ENCODE measurements at places on chromosomes 6 and 20.
A peak's percentile ranks its signal among the peaks of the same experiment; 100 is the strongest.

- no peak for DNase-seq
Observed at GRCh38 chr6:51616243-51616642, 471.2 kb downstream of the PKHD1 start.

- no peak for DNase-seq
Observed at GRCh38 chr20:19129976-19130612, 82.3 kb upstream of the SLC24A3 start.

- no peak for DNase-seq
Observed at GRCh38 chr6:131136021-131136786, 937 bp downstream of the AKAP7 start.

DNA sequence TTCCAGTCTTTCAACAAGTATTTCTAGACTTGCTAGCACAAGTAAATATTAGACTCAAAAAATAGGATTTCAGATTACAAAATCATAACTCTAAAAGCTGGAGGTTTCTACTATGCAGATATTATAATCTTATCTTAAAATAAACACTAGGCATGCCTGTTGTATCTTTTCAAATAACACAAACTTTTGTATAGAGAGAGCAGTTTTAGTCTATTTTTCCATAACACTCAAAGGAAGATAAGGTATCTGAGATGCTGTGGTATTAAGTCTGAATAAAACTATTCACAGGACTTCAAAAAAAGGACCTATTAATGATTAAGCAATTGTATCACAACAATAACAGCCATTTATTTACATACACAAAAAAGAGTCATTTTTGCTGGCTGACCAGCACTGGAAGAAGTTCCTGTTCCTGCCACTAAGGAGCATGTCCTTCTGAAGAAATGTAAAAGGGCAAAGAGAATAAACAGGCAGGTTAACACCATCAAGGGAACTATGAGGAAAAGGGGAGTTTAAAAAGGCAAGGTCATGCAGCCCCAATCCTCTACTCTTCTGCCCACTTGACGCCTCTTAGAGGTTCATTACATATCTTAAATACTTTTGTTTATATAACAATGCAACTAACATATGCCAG is 39.4 kb downstream of the REPS1 start:
- no peak for DNase-seq

- no peak for DNase-seq
Observed at GRCh38 chr6:109241199-109241598, 141.1 kb downstream of the CD164 start.

DNA sequence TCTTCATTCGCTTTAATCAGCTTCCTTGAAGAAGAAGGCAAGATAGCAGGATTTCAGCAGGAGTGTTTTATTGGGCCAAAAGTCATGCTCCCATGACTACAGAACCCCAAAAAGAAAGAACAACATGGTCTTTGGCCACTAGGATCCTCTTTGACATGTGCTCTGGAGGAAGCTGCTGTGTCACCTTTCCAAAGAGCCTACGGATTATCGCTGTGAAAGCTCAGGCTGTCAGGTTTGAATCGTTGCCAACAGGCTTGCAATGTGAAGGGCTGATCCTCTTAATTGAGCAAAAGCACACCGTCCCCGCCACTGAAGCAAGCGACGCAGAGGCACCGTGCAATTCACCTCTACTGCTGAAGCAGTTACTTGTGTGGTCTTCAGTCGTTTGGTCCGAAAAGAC is 29.0 kb downstream of the MYLIP start:
- no peak for DNase-seq

DNA sequence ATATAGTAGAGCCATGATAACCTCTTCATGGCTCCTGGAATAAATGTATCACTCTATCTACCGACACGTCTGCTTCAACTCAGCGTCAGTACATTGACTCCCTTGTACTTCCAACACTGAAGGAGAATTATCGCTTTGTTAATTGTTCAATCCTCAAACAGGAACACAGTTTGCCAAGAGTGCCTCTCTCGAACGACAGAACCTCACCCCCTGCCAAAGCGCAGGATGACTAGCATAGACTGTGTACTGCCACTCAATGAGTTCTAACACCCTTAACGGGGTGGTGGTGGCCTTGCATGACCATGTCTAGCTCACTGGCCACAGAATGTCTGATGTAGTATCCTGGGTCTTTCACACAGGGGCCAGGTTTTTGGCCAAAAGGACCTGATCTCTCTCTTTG is 81.4 kb upstream of the HEY2 start:
- no peak for DNase-seq

DNA sequence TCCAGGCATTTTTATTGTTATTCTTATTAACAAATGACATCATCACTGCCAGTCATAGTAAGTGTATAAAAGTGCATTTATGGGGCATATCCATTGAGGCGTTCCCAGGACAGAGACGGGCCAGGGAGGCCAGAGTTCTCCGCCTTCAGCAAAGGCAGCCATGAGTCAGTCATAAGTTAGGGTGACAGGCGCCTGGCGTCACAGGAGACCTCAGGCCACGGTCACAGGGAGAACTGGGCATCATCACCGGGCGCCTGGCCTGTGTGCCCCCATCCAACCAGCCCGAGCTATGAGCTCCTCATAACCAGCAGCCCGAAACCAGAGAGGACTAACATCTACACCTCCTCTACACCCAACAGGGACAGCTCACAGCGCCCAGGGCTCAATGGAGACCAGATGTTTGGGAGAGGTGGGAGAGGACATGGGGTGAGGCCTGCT is 259.2 kb downstream of the DLL1 start:
- peak; percentile 33 for DNase-seq

GRCh38 chr6:163327165-163327880 is 87.2 kb upstream of the QKI start:
- DNase-seq, result peak; percentile 46

DNA sequence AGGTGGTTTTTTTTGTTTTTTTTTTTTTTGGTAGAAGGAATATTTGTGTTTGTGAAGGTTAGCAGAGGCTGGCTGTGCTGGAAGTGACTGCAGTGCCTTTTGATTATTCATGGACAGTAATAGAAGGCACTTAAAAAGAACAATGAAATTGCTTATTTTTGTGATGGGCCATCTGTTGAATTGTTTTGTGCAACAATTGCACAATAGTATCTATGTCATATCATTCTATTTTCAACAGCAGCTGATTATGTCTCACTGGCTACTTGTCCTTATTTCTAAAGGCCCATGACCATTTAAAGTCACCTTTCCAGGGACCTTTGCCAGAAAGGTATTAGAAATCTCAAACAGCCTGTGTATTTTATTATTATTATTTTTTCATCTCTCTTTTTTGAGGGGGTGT is 70.6 kb downstream of the AFG1L start:
- DNase-seq, result no peak

- DNase-seq, result no peak
Observed at GRCh38 chr6:24827162-24827561, 28.4 kb upstream of the ARMH2 start.

GRCh38 chr6:111824608-111825337 is 48.5 kb downstream of the FYN start:
- no peak for DNase-seq

- DNase-seq, result no peak
Observed at GRCh38 chr20:19858466-19859371, 100.7 kb downstream of the RIN2 start.

- DNase-seq, result no peak
Observed at GRCh38 chr6:20403766-20404640, 2.3 kb downstream of the E2F3 start.

- DNase-seq, result no peak
Observed at GRCh38 chr20:48652961-48653705, 174.7 kb downstream of the PREX1 start.

DNA sequence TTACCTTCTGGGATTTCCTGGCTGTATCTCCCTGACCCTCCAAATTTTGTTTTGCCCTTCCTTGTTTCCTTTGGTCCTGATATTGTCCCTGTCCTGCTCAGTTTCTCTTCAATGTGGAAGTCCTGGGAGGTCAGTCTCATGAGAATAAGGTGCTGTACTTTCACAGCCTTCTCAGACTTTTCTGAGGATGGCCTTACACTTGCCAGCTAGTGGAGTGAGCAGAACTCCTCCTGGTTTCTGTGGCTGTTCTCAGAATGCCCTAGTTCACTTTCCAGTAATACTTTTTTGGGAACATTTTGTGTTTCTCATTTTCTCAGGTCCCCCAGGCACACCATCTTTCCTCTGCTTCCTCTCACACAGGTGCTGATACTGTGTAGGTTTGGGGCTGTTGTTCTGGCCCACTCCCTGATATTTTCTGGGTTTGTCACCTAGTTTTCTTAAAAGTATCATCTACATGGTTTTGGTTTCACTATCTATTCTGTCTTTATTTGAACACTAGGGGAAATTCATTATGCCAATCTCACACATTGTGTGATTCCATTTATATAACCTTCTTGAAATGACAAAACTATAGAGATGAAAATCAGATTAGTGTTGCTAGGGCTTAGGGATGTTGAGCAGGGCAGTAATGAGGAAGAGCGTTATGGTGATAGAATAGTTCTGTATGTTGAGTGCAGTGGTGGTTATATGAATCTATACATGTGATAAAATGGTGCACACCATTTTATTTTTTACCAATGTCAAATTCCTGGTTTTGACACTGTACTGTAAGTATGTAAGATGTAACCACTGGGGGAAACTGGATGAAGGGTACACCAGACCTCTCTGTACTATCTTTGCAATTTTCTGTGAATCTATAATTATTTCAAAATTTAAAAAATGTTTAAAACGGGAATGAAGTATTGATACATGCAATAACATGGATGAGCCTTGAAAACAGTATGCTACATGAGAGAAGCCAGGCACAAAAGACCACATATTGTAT is 27.2 kb upstream of the BRPF3 start:
- no peak for DNase-seq

DNA sequence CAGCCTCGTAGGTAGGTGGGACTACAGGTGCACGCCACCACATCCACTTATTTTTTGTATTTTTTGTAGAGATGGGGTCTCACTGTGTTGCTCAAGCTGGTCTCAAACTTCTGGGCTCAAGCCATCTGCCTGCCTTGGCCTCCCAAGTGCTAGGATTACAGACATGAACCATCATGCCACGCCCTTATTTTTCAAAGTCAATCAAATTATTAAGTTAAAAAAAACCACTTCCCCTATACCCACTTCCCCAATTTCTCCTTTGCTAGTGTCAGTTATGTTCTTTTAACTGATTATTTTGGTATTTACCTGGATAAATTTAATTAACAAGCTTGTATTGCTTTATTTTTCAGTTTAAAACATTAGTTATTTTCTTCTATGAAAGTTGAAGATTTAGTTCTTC is 49.6 kb downstream of the RIOK1 start:
- no peak for DNase-seq

GRCh38 chr6:41455818-41456217 is 90.4 kb upstream of the FOXP4 start:
- DNase-seq, result no peak

DNA sequence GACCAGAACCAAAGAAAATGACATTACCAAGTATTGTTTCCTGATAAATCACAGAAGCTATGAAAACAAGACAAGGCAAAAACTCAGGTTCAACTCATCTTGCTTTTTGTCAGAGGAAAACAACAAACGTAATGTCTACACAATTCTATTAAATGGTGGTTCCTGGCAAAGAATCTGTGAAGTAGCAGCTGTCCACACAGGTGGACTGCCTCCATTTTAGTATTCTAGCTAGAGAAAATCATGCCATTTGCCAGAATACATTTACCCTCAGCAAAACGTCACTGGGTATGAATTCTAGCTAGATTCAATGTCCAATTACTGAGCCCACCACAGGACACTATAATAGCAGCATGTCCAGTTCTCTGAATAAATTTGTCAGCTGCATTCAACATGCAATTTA is 125.4 kb downstream of the ADGRB3 start:
- DNase-seq, result no peak

GRCh38 chr6:52929321-52930164 is 20.0 kb upstream of the GSTA3 start:
- no peak for DNase-seq
